ENCODE measurements at places on chromosomes 3 and 15. TPM values are rescaled to one million over a fixed set of nuclear protein-coding genes. Genes with fewer than 3 reads are reported as not detected.

Gene SQOR
- 68.3 TPM for polyA plus RNA-seq

Gene IVD
- polyA plus RNA-seq = 77.7 TPM

Gene SMAD6
- polyA plus RNA-seq = not detected

Gene NDN
- polyA plus RNA-seq = 0.22 TPM

Gene MKRN3
- polyA plus RNA-seq = 3.5 TPM

Gene C15orf39
- 4.5 TPM for polyA plus RNA-seq

Gene SEMA5B
- polyA plus RNA-seq = not detected

Gene CAMK2N2
- polyA plus RNA-seq = not detected

Gene PLSCR5
- polyA plus RNA-seq = not detected

Gene DTX3L
- 27.6 TPM for polyA plus RNA-seq

Gene TUSC7
- polyA plus RNA-seq = not detected

Gene SLC15A2
- polyA plus RNA-seq = 0.51 TPM

Gene FBXL22
- 2.0 TPM for polyA plus RNA-seq

Gene AMOTL2
- not detected for polyA plus RNA-seq

Gene RAD51
- 0.46 TPM for polyA plus RNA-seq

Gene TICRR
- polyA plus RNA-seq = not detected

Gene SEMA3G
- not detected for polyA plus RNA-seq

Gene GRIP2
- not detected for polyA plus RNA-seq

Gene OR4F6
- polyA plus RNA-seq = not detected

Gene HRG
- not detected for polyA plus RNA-seq

Gene CHMP2B
- polyA plus RNA-seq = 41.8 TPM

Gene IMPG2
- polyA plus RNA-seq = not detected

Gene CELSR3
- polyA plus RNA-seq = 0.60 TPM

Gene CLRN1
- polyA plus RNA-seq = not detected

Gene CLDN16
- not detected for polyA plus RNA-seq

Gene KBTBD8
- 1.7 TPM for polyA plus RNA-seq

Gene GCHFR
- 50.6 TPM for polyA plus RNA-seq

Gene SPPL2A
- polyA plus RNA-seq = 33.3 TPM

Gene SLC33A1
- polyA plus RNA-seq = 11.2 TPM

Gene ROPN1
- not detected for polyA plus RNA-seq

Gene CILP
- 0.10 TPM for polyA plus RNA-seq

Gene CFAP44
- polyA plus RNA-seq = 0.37 TPM

Gene CAMK1
- polyA plus RNA-seq = 1.1 TPM

Gene SV2B
- 0.02 TPM for polyA plus RNA-seq

Gene SCN11A
- polyA plus RNA-seq = not detected

Gene NANOGP8
- polyA plus RNA-seq = not detected

Gene SPTSSB
- polyA plus RNA-seq = 0.16 TPM

Gene ATP1B3
- 69.1 TPM for polyA plus RNA-seq

Gene APBA2
- polyA plus RNA-seq = 95.1 TPM

Gene SEMA3B
- not detected for polyA plus RNA-seq

Gene CADPS
- not detected for polyA plus RNA-seq

Gene GOLGB1
- polyA plus RNA-seq = 8.2 TPM

Gene C3orf22
- polyA plus RNA-seq = not detected

Gene CFAP161
- not detected for polyA plus RNA-seq

Gene SYNPR
- polyA plus RNA-seq = not detected

Gene GHSR
- not detected for polyA plus RNA-seq

Gene RARB
- 0.09 TPM for polyA plus RNA-seq

Gene PLD1
- polyA plus RNA-seq = not detected

Gene EAF2
- polyA plus RNA-seq = 21.4 TPM

Gene ABTB1
- 60.9 TPM for polyA plus RNA-seq

Gene FAM81A
- not detected for polyA plus RNA-seq

Gene PLXNA1
- 0.24 TPM for polyA plus RNA-seq

Gene COPS2
- polyA plus RNA-seq = 28.1 TPM

Gene BRPF1
- 10.8 TPM for polyA plus RNA-seq

All from naive thymus-derived CD8-positive, alpha-beta T cell (primary cell).